Panc1 (cell line): ENCODE measurements at places on chromosomes 16 and 17.

DNA sequence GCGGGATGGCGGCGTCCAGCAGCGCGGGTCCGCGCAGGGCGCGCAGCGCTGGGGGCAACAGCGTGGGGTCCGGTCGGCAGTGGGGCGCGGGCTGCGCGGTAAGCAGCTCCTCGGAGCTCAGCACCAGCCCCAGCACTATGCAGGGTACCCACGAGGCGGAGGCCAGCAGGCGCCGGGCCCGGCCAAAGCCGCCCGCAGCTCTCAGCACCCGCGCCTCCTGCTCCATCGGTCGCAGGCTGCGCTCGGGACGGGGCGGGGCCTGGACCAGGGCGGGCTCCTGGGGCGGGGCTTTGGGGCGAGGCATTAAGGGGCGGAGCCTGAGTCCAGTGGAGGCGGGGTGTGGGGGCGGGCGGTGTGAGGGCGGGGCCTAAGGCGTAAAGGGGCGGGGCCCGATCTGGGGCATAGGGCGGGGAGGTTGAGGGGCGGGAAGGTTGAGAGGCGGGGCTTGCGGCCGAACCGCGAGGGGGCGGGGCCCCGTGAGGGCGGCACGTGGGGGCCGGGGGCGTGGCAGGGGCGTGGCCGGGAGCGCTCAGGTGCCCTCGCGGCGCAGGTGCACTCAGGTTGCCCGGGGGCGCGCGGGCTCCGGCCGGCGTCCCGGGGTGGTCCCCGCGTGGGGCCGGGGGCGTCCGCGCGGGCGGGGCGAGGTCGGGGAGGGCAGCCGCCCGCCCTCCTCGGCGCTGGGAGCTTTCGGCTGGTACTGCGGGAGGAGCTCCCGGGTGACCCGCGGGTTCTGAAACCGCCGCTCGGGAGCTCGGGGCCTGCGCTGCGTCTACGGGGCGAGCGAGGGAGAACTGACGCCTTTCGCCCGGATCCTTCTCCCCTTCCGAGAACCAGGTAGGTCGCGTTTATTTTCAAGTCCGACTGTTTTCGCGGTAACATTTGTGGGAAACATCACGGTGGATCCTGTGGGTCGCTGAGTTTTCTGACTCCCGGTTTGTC lies 1.4 kb upstream of the SLC22A31 start:
- no peak for DNase-seq

DNA sequence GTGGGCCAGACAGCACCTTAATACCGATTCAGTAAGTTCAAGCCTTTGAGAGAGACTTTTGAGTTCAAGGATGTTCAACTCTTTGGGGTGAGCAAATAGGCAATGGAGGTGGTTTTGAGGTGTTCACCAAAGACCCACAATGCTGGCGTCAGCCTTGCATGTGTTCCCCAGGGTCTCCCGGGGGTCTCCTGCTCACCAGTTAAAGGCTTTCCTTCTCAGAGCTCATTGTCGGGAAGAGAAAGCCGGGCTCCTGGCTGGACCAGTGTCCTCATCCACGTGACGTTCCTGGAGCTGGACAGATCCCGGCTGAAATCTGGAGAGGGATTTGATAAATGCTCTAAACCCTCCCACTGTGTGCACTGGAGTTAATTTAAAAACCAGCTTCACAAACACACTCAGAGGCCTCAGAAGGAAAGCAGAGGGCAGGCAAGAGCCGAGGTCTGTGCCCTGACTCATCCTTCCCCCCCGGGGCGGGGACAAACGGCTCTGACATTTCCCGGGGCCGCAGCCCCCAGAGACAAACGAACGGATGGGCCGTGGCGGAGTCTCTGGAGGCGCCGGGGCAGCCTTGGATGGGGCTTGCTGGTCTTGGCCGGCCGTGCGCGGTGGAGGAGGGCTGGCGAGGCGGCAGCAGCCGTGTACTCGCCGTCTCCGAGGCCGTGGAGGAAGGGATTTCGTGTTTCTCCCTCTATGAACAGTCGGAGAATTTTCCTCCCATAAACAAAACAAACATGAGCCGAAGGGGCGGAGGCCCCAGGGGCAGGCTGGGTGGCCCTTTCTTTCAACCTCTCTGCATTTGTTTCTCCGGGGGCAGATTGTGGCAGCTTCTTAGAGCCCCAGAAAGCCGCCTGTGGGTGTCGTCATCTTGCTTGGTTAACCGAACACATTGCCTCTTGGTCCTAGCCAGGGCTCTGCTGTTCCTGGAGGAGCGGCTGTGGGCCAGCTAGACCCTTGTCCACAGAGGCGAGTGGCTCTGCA lies 94.2 kb downstream of the NTN1 start:
- no peak for DNase-seq

- no peak for DNase-seq
Observed at GRCh38 chr17:80886641-80887573, 104.7 kb upstream of the CHMP6 start.

DNA sequence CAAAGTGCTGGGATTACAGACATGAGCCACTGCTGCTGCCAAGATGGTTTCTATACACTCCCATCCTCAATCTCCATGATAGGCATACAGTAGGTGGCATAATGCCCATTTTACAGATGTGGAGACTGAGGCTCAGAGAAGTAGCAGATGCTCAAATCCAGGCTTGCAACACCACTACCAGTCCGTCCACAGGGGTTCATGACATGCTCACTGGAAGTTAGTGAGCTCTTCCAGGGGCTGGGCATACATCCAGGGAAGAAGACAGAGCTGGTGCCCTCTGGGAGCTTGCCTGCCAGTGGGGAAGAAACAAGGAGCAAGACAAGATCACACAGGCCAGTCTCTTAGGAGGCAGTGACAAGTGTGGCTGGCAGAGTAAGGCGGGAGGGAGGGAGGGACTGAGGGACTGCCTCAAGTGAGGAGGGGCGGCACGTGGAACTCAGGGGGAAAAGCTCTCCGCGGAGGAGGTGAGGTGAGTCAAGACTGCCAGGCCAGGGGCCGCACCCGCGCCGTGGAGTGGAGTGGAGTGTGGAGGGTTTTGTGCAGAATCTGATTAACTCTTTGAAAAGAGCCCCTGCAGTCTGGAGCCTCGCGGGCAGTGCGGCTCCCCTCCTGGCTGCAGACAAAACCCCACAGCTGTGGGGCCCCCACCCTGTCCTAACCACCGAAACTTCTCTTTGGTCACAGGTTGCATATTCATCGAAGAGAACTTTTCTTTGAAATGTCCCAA lies 27.9 kb downstream of the SREBF1 start:
- no peak for DNase-seq

- no peak for DNase-seq
Observed at GRCh38 chr17:47670064-47670463, 20.3 kb downstream of the KPNB1 start.

DNA sequence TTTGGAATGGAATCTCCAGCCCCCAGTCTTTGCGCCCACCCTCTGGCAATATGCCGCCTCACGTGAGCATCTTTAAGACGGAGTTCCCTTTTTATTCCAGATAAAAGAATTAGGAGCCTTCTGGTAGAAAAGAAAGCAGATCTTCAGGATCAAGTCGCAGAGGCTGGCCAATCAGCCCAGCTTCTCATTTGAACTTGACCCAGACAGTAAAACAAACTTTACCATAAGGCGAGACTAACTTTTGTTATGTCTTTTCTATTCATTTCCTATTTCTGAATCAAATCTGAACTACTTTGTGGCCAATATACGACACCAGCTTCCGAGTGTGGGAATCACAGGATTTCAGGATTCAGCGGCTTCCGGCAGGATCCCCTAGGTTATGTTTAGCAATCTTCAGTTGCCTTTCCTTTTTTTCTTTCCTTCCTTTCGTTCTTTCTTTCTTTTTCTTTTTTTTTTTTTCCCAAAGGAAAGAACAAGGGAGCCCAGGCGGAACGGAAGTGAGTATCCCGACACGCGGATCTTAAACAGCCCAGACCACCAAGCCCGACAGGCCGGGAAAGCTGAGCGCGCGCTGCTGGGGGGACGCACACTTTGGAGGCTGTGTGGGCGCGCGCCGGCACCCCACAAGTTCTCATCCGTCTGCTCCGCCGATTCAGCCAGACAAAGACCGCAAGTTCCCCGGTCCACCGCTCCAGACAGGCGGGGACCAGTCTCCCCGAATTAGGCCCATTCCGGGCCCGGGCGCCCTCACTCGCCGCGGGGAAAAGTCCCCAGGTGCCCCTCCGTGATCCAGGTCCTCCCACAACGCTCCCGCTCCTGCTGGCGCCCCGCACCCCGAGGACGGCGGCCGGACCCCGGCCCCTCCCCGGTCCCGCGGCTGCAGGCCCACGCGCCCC lies 633 bp downstream of the TBC1D16 start:
- no peak for DNase-seq
